C1 segment of cervical spinal cord (tissue), 14 donors: ENCODE measurements at places on chromosomes 1 and 21.

DNA sequence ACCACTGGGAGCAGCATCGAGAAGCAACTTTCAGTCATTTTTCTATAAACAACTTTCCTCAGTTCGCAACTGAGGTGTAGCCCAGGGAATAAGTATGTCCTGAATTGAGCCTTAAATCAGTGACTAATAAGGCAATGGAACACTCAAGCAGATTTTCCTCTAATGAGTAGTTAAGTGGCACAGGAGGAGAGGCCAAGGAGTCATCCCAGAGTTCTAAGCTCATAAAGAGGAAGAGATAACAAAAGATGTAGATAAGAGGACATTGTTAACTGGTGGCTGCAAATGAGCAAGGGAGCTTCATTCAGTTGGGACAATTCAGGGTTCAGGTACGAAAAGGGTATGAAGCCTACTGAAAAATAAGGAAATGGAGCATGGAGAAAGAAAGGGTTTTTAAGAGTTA is 64.5 kb downstream of the LRRC40 start:
- DNase-seq, result no peak

- no peak for DNase-seq
Observed at GRCh38 chr1:7369866-7370265, 401.2 kb upstream of the VAMP3 start.

GRCh38 chr1:15229707-15230131 is 17.3 kb upstream of the FHAD1 start:
- no peak for DNase-seq

GRCh38 chr1:111154021-111154999 is 14.3 kb downstream of the CEPT1 start:
- no peak for DNase-seq

- DNase-seq, result no peak
Observed at GRCh38 chr1:33576821-33577599, 104.6 kb downstream of the ZSCAN20 start.

DNA sequence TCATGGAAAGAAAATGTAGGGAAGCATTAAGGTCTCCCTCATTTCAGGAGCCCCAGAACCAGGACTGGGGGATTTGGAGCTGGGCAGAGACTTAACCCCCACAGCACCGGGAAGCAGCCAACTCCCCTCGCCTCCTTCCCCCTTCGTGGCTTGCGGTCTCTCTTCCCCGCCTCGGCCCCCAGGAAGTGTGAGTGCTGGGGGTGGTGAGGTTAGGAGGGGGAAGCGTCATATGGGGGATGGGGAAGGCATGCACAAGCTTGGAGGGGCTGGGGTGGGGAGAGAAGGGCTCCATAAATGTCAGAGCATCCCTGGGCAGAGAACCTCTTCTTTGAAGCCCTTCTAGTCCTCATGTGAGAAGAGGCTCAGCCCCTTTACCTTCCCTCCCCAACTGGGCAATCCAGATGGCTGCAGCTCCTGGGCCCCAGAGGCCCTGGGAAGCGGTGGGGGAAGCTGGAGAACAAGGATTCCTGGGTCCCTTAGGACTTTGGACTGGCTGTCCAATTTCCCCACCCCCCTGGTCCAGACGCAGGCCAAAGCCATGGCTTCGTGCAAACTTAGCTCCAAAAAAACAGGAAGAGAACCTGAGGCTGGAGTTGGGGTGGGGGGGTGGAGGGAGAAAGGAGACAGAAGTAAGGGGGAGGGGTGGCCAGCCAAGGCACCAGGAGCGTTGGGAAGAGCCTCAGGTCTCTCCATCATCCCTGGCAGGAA is 7.8 kb downstream of the ZBTB7B start:
- no peak for DNase-seq

GRCh38 chr1:63662056-63662836 is 69.0 kb downstream of the PGM1 start:
- no peak for DNase-seq

DNA sequence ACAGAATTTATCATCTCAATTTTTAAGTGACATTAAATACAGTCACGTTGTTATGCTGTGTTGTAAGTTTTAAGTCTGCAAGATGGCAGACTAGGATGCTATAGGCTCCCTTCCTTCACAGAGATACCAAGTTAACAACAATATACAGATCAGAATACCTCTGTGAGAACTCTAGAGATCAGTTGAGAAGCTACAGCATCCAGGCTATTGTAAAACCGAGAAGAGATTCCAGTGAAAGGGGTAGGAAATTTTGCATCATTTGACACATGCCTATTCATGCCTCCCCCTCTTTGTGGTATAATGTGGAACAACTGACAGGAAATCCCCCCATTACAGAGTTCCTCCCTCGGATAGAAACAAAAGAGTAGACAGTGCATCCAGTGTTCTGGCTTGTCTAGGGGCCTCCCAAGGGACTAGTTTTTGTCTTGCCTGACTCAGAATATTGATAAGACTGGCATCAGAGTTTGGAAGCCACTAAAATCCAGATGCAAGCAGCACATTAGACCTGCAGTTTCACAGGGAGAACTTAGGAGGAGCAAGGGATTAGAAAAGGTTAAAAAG is 80.6 kb downstream of the LBR start:
- no peak for DNase-seq

DNA sequence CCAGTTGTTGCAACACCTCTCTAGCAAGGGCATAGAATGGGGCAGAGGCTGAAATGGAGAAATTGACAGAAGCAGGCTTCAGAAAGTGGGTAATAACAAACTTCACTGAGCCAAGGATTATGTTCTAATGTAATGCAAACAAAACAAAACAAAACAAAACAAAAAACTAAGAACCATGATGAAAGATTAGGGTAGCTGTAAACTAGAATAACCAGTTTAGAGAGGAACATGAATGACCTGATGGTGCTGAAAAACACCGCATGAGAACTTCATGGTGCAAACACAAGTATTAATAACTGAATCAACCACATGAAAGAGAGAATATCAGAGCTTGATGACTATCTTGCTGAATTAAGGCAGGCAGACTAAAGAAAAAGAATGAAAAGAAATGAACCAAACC is 1707.7 kb downstream of the BRINP3 start:
- DNase-seq, result no peak

GRCh38 chr1:170460414-170461155 is 71.4 kb upstream of the GORAB start:
- DNase-seq, result no peak

DNA sequence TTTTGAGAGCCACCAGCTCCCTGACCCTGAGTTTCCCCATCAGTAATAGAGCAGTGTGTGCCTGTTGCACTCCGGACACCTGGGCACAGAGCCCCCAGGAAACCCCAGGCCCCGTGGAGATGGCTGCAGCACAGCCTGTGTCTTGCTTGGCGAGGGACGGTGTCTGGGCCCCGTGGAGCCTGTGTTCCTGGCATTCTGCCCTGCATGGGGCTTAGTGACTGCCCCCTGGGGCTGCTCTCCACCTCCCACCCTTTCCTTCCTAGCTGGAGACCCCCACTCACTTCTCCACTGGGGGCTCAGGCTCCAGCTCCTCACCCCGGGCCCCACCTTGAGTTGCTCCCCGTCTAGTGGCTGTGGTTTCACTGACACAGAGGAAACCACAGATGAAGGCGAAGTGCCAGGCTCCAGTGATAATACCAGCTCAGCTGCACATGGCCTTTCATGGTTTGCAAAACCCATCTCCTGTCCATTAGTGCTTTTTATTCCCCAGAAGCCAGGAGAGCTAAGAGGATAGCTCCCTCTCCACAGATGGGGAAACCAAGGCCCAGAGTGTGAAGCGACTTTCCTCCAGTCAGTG is 39.4 kb downstream of the DMRTB1 start:
- DNase-seq, result no peak

- DNase-seq, result no peak
Observed at GRCh38 chr1:171793636-171794035, 12.2 kb downstream of the METTL13 start.

- no peak for DNase-seq
Observed at GRCh38 chr1:116988908-116989307, 12.7 kb upstream of the CD101 start.

DNA sequence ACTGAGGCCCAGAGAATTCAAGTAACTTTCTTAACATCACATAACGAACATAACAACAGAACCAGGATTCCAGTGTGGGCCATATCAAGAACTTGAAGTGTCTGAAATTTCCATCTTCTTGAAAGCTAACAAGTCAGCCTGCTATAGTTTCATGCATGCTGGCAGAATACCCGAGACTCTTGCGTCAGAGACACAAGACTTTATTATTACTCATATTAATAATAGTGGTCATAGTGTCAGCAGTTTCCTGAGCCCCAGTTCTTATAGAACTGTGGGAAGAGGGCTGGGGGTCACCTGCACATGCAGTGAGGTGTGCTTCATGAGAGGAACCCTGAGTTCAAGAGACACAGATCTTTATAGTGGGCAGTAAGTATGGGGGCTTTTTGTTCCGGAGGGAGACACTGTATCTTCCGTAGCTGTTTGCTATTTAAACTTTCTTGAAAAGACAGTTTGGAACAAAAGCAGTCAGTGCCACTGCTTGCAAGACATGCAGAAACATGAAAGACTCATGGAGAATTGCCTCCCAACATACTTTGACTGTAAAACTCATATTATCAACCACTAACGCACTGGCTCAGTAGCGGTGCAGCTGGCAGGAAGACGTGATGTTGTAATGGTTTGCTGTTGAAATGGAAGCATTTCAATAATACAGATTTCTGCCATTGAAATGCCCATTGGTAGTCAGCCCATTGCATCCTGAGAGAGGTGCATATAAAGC is 339.2 kb downstream of the ADGRL2 start:
- no peak for DNase-seq

- DNase-seq, result no peak
Observed at GRCh38 chr1:35164893-35165292, 28.1 kb downstream of the SFPQ start.

DNA sequence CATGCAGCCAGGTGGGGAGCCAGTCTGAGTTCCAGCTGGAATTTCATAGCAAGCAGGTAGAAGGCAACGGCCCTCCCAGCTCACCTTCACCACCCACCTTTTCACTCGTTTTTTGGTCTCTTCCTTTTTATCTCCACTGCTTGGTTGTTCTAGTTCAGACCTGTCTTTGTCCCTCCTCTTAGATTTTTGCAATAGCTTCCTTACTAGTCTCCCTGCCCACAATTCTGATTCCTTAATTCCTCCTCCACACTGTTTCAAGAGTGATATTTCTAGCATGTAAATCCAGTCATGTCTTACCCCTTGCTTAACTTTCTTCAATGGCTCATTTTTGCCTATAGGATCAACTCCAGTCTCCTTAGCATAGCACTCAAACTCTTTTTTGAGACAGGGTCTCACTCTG is 119.6 kb downstream of the TMEM53 start:
- no peak for DNase-seq

GRCh38 chr1:15916916-15917315 is 59.0 kb downstream of the ZBTB17 start:
- no peak for DNase-seq

DNA sequence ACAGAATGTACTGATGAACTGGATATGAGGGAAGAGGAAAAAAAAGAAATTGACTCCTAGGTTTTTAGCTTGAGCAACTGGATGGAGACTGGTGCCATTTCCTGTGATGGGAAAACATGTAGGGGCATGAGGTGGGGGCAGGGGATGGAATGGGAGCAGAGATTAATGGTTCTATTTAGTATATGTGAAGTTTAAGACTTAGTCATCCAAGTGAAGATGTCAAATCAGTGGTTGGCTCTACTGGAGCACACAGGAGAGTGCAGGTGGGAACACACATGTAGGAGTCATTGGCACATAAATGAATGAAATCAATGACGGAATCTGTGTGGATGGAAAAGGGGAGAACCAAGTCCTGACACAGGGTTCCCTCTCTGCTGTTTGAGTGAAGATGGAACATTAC is 224.4 kb upstream of the COA6 start:
- no peak for DNase-seq

GRCh38 chr21:36100971-36101641 is 31.3 kb downstream of the CBR1 start:
- no peak for DNase-seq

- DNase-seq, result no peak
Observed at GRCh38 chr1:17636612-17637011, 97.1 kb downstream of the ARHGEF10L start.

- no peak for DNase-seq
Observed at GRCh38 chr1:11335417-11336056, 62.5 kb downstream of the UBIAD1 start.
